ENCODE measurements at places on chromosomes 4 and X.

DNA sequence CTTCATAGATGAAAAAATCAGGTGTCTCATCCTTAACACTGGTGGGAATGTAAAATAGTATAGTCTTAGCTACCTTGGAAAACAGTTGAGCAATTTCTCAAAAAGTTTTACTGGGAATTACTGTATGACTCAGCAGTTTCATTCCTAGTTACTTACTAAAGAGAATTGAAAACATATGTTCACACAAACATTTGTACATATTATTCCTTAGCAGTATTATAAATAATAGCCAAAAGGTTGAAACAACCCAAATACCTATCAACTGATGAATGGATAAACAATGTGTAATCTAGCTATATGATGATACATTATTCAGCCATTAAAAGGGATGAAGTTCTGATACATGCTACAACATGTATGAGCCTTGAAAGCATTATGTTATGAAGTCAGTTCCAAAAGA lies 41.7 kb downstream of the RBM46 start:
- no peak for DNase-seq

GRCh38 chr4:18980516-18981233 lies 959.1 kb upstream of the LCORL start:
- DNase-seq = no peak

GRCh38 chrX:11188664-11189063 lies 77.5 kb downstream of the HCCS start:
- DNase-seq = no peak

- no peak for DNase-seq
Observed at GRCh38 chrX:40157228-40158035, 59.7 kb upstream of the BCOR start.

- DNase-seq = peak; percentile 68
Observed at GRCh38 chrX:13428053-13428786, 108.4 kb upstream of the ATXN3L start.

GRCh38 chrX:29992083-29992482 lies 223.3 kb upstream of the MAGEB2 start:
- DNase-seq = no peak

GRCh38 chrX:137401092-137401491 lies 164.8 kb upstream of the ZIC3 start:
- peak; percentile 42 for DNase-seq

DNA sequence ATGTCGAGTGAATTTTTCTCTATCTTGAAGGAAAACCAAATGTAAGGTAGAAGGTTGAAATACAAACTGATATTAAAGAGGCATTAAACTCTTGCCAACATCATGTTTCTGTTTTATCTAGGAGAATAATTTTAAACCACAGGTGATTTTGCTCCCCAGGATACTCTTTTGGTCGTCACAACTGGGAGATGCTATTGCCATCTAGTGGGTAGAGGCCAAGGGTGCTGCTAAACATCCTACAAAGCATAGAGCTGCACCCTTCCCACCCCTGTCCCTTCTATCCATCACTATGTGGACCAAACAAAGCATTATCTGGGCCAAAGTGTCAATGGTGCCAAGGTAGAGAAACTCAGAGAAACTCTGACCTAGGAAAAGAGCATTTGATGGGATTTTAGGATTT lies 154.6 kb upstream of the MAGEB2 start:
- no peak for DNase-seq

DNA sequence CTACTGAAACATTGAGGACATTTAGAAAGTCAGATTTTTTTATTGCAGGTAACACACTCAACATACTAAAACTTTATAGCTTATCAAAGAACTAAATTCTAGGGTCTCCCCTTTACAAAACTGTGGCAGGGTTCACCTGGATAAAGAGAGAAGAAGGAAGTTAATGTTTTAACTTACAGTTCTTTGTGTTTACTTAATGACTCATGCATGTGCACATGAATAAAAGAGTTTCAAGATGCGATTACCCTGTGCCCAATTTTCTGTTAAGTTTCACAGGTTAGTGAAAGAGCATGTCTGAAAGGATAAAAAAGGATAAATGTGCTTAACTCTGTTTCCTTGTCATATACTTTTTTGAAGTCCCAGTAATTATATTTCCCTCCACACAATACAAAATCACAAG lies 16.8 kb downstream of the DCAF8L1 start:
- no peak for DNase-seq

DNA sequence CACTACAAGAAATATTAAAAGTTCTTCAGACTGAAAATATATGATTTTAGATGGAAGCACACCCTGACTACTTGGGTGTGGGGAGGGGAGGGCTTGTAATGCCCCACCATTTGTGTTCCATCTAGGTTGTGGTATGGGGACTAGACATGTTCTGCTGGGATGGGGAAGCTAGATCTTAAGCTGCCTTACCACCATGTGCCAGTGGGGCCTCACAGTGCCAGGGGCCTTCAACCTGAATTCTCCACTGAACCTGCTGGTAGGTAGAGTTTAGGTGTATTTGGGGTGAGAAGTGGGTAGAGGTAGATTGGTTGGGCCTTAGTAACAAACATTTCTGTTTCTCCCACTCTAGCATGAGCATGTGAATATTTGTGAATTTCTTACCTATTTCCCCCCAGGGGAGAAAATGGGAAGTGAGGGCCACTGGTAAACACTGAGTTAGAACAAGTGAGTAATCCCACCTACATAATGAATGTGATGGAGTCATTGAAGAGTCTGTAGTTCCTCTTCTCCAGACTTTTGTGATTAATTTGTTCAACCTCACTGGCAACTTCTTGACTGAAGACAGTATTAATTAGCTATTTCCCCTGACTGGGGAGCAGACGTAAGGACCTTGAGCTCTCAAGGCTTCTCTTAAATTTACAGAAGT lies 44.0 kb downstream of the BRCC3 start:
- DNase-seq = no peak

DNA sequence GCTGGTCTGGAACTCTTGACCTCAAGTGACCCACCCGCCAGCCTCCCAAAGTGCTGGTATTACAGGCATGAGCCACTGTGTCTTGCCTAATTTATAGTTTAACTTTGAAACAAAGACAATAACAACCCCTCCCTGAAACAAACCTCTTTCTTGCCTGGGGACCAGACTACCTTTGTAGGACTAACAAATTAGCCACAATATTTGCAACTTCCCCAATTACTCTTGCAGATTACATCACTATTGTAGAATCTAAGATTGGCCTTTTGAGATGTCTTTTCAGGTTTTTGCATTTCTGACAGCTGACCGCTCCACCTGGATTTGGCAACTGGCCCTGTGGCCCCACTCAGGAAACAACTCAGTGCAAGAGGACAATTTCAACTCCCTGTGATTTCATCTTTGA lies 84.8 kb downstream of the AKAP4 start:
- no peak for DNase-seq

DNA sequence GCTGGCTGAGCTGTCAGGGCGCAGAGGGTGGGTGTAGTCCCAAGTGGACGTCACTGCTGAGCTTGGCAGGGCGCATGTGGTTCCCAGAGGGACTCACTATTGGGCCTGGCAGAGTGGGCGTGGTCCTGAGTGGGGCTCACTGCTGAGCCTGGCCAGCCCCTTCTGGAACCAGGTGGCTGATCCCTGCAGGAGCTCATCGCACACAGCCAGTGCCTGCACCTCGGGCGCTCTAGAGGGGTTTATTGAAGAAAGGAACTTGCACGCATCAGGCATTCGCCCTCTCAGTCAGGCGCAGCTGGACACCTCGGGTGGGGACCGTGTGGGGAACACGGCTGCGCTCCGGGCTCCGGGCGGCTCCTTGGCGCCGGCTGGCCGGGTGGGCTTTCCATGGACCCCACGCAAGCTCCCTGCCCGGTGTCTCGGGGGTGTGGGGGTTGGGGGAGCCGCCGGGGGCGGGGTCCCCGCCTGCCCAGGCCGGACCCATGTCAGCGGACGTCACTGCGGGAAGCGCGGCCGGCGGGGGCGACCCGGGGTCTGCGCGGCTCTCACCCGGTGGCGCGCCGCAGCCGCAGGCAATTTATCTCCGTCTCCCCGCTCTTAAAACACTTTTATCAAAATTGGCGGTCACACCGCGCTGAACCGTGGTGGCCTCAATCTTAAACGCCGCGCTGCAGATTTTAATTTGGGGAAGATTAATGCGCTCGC lies 65.4 kb upstream of the NKX1-1 start:
- no peak for DNase-seq

DNA sequence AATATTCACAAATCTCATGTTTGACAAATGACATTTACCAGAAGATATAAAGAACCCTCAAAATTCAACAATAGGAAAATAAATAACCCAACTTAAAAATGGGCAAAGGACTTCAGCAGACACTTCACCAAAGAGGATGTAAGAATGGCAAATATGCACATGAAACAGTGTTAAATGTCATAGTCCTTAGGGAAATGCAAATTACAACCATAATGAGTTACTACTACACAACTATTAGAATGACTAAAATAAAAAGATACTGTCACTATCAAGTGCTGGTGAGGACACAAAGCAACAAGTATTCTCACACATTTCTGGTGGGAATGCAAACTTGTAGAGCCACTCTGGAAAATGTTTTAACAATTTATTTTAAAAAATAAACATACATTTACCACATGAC lies 40.8 kb upstream of the NR0B1 start:
- DNase-seq = no peak

- no peak for DNase-seq
Observed at GRCh38 chr4:102522031-102522440, 20.9 kb downstream of the NFKB1 start.

DNA sequence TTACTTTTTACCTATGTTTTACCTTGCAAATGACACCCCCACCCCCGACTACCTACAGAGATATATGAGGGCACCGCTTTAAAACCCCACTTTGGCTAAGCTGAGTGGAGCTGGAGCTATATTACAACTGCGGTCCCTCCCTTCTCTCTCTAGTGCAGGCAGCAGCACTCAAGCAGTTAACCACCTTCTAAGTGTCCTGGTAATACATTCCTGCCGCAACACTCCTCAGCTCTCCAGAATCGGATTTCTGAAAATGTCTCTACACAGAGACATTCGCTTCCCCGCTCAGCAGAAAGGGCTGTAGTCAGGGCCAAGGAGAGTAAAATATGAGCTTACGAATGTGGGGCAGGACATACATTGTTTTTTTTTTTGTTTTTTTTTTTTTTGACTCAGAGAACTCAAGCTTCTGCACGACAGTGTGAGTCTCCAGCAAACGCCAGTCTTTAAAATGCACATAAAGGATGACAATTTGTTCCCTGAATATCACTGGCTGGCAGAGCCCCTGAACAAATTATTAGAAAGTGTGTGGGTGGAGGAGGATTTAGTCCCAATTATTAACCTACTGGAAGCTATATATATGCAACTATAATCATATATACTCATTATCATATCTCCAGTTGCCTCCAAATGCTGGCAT lies 287.0 kb upstream of the TET2 start:
- no peak for DNase-seq

GRCh38 chr4:145785391-145786008 lies 105.6 kb downstream of the C4orf51 start:
- DNase-seq = no peak

DNA sequence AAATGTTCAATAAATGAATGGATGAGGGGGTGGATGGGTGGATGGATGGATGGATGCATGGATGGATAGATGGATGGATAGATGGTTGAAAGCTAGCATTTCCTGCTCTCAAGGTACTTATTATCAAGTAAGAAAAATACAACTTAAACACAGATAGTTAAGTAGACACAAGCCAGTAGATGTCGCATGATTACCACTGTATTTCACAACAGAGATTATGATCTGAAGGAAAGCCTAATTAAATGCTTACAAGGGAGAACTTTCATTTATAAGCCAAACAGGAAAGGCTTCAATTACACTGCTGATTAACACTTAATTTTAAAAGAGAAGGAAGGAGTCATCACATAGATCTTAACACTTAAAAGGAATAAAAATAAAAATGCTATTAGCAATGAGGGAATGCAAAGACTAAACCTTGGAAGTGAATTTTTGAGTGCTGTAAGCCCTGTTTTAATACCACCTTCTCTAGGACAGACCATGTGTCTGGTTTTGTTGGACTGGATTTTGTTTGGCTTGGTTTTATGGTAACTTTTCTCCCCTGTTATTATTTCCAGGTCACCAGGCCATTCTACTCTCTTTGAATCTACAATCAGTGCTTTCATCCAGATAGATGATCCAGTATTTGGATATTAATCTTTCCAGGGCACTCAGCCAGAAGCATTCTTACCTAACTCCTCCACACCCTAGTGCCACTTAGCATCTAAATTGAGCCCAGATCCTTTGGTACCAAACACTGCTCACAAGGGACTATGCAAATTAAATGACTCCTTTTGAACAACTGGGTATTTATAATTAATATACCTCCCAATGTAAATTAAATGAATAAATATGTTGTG lies 75.5 kb upstream of the SLC39A8 start:
- DNase-seq = no peak

- no peak for DNase-seq
Observed at GRCh38 chr4:88514557-88515511, 8.7 kb downstream of the PYURF start.

DNA sequence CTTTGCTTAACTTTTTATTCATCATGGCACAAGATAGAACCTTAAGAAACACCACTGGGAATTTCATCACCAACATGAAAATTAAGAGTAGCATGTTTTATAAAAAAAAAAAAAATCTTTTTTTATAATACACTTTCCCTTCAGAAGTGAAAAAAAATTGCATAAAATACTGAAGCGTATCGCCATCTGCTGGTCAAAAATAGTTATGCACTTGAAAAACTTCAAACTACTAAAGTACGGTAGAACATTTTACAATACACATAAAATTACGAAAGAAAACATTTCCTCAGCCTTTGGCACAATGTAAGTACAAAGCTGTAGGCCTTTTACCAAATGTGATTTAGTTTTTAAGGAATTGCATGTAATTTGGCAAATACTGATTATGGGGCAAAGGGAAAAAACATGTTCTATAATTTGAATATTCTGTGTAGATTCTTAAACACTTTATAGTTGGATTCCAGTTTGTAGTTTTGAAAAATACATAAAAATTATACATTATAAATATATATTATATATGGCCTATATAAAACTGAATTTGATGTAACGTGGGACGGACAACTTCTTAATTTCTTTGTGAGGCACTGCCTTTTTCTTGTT lies 26.5 kb downstream of the HCCS start:
- no peak for DNase-seq

DNA sequence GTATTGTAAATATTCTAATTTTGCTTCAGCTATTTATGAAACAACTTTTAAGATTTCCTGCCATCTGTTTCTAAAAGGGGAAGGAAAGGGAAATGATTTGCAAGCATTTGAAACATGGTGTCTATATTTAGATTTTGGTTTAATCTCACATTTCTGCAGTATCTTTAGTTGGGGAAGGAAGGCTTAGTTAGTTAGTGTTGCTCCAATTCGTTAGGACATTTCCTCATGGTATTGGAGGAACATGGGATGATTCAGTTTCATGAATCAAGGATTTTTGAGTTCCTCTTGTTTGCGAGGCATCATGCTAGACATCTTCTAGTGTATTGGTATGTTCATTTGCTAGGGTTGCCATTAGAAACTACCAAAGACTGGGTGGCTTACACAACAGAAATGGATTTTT lies 20.5 kb upstream of the TMEM192 start:
- no peak for DNase-seq

- DNase-seq = no peak
Observed at GRCh38 chr4:149794352-149794751, 21.3 kb downstream of the IQCM start.
